ENCODE measurements at places on chromosomes 7 and 10. TPM values are rescaled to one million over a fixed set of nuclear protein-coding genes. Genes with fewer than 3 reads are reported as not detected.

The BMPER gene
- 0.29 TPM for total RNA-seq

The MEOX2 gene
- not detected for total RNA-seq

The OR2A5 gene
- not detected for total RNA-seq

The GRID2IP gene
- not detected for total RNA-seq

The HTR7 gene
- 0.06 TPM for total RNA-seq

The LIPN gene
- total RNA-seq: not detected

The CDHR1 gene
- 1.1 TPM for total RNA-seq

The ANKRD22 gene
- 0.12 TPM for total RNA-seq

The PRPS1L1 gene
- total RNA-seq: not detected

The SPDYE16 gene
- total RNA-seq: not detected

The SFTPA2 gene
- total RNA-seq: not detected

The MYOZ1 gene
- 1.1 TPM for total RNA-seq

The CNPY1 gene
- total RNA-seq: not detected

The SFXN3 gene
- 49.5 TPM for total RNA-seq

The ITIH5 gene
- not detected for total RNA-seq

The RARRES2 gene
- 6.1 TPM for total RNA-seq

The CCL24 gene
- total RNA-seq: not detected

DNA sequence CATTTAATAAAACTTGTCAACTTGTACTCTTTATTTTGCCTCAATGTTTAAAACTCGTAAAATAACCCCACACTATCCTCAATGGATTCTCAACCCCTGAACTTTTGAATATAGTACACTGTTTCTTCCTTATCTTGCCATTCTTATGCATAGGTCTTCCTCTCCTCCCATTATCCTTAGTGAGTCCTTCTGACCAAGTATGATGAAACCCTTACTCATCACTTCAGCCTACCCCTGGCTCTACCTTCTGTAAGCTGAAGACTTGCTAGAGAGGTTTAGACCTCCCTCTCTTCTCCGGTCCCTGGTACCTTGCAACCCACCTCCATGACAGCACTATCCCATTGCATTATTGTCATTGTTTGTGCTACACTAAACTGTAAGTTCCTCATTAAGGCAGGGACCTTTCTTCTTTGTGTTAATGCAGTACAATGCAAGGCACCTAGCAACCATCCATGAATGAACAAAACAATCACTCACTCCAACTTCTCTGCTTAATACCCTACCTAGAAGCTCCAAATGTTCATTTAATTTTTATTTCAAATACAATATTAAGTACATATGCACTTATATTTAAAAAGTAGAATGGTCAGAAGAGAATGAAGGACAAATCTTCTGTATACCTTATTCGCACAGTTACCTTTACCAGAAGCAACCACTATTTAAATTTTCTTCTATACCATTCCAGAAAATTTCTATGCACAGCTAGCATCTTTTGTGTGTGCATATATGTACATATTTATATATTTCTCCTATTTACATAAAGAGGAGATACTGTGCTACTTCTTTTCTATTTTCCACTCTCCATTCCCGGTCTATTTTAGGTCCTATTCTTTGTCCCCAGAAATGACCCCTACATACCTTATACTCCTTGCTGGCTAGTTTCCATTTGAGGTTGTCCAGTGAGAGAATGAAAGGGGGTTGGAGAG is 77.5 kb downstream of the SLC16A9 start:
- no peak for DNase-seq

DNA sequence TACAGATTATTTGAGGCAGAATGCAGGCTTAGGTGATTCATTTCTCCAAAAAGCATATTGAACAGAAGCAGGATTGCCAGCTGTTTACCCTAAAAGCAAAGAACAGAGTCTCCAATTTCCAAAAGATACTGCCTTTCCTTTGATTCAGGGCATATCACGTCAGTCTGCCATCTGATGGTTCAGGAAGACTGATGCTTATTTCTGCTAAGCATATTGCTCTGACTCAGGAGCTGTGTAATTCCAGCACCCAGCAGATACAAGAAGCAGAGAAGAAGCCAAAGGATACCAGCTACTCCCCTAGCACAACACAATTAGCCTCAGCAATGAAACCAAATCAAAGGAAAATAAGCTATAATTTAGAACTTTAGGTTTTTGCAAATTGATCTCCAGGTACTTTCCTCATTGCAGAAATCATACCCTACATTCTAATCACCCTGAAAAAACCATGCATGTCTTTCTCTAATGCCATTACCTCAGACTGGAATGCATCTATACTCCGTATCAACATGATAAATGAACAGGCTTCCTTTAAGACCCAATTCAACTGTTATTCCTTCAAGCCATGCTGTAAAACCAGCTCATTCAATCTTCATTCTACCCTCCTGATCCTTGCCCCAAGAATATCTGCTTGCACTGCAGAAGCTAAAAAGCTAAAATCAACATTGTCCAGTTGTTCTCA is 55.1 kb downstream of the ABI1 start:
- DNase-seq: no peak

- DNase-seq: no peak
Measured at GRCh38 chr10:129520440-129521080, 53.5 kb downstream of the MGMT start.

GRCh38 chr7:142477079-142477651 is 219.3 kb upstream of the PRSS58 start:
- no peak for DNase-seq

GRCh38 chr10:117647306-117647705 is 104.8 kb downstream of the EMX2 start:
- no peak for DNase-seq

GRCh38 chr10:79209831-79210230 is 137.4 kb upstream of the PPIF start:
- DNase-seq: no peak

GRCh38 chr10:131099028-131099726 is 212.3 kb downstream of the TCERG1L start:
- no peak for DNase-seq

- no peak for DNase-seq
Measured at GRCh38 chr10:3111621-3112163, 44.3 kb downstream of the PFKP start.

DNA sequence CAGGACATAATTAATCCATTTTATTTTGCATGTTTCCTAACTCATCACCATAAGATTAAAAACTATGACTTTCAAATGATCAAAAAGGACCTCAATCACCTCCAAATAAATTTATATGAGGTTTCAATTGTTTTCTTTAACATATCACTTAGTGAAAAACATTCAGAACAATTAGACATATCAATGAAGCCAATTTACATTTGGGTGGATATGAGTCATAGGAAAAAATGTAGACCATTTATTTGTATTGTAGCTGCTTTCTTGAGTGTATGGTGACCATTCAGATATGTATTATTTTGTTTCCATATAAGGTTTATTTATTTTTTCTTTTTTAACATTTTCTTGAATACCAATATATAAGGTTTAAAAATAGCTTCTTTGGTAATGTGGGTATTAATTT is 13.3 kb upstream of the EXOC6 start:
- DNase-seq: no peak

GRCh38 chr10:43188702-43189101 is 50.5 kb downstream of the CSGALNACT2 start:
- no peak for DNase-seq

GRCh38 chr7:76515999-76516443 is 5.7 kb downstream of the UPK3B start:
- DNase-seq: no peak

- no peak for DNase-seq
Measured at GRCh38 chr10:108850138-108850854, 1073.0 kb downstream of the XPNPEP1 start.

- DNase-seq: peak; percentile 78
Measured at GRCh38 chr7:44867073-44867995, 18.0 kb downstream of the PURB start.

GRCh38 chr7:940599-941408 is 13.7 kb downstream of the ADAP1 start:
- DNase-seq: no peak

DNA sequence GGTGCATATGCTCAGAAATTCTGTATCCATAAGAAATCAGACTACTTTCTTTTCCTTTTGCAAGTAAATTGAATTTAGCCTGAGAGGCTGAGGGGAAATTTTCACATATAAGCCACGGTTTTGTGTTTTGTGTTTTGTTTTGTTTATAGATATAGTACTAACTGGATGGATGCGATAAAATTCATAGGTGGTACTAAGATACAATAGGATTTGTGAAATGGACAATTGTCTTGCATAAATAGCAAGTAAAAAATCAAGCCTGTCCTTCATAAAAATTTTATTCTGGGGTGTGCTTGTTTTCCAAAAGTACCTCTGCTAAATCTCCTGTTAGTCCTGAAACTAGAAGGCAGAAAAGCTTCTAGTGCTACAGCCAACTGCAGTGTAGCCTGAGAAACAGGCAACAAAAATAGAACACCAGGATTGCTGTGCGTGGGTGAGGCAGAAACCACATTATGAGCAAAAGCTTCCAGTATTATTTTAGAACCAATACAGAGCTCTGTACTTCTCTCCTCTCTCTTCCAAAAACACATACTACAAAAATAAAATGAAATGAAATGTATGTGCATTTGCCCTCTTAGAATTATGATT is 634 bp upstream of the HDAC9 start:
- no peak for DNase-seq

GRCh38 chr7:152673897-152674296 is 2.0 kb downstream of the XRCC2 start:
- no peak for DNase-seq

- peak; percentile 67 for DNase-seq
Measured at GRCh38 chr10:18542832-18543231, 108.6 kb downstream of the NSUN6 start.

DNA sequence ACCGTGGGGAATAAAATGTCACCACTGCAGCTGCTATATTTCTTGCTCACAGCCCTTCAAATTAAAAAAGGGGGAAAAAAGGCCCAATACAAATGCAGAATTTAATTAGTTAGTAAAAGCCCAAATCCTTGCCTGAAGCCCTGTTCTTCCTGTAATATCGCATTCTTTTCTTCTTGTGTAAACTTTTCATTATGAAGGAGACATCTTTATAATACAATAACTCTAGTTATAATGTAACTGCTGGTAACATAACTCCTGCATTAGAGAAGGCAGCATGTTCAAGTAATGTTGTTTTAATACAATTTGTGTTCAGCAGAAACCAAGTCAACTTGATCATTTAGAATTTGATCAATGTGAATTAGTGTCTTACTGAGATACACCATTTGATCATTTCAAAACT is 250.9 kb downstream of the CHCHD3 start:
- no peak for DNase-seq

DNA sequence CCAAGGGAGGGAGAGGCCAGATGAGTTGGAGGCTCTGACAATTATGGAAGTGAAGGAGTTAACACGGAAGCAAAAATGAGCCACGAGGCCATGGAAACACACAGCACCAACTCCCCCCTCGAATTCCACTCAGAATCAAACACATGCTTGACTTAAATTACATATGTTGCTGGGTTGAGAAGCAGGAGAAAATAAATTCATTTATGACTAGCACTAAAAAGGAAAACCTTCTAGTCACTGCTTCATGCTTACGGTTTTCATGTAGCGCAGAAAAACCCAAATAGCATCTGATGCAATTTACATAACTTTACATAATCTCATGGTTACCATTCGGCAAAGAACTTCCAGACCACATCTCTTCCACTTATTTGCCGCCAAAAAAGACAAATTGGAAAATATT is 51.5 kb downstream of the SFMBT2 start:
- DNase-seq: no peak

GRCh38 chr7:123621707-123622106 is 20.1 kb downstream of the ASB15 start:
- no peak for DNase-seq

GRCh38 chr7:95632609-95633008 is 36.3 kb upstream of the PDK4 start:
- DNase-seq: no peak

- DNase-seq: peak; percentile 59
Measured at GRCh38 chr7:37571806-37572205, 111.8 kb upstream of the GPR141 start.

- DNase-seq: no peak
Measured at GRCh38 chr10:78716043-78716660, 352.6 kb upstream of the ZMIZ1 start.

- no peak for DNase-seq
Measured at GRCh38 chr7:29976266-29976665, 13.3 kb downstream of the SCRN1 start.

GRCh38 chr10:1548146-1548545 is 189.2 kb downstream of the ADARB2 start:
- no peak for DNase-seq

- peak; percentile 27 for DNase-seq
Measured at GRCh38 chr7:108181073-108181985, 51.2 kb upstream of the LAMB4 start.

DNA sequence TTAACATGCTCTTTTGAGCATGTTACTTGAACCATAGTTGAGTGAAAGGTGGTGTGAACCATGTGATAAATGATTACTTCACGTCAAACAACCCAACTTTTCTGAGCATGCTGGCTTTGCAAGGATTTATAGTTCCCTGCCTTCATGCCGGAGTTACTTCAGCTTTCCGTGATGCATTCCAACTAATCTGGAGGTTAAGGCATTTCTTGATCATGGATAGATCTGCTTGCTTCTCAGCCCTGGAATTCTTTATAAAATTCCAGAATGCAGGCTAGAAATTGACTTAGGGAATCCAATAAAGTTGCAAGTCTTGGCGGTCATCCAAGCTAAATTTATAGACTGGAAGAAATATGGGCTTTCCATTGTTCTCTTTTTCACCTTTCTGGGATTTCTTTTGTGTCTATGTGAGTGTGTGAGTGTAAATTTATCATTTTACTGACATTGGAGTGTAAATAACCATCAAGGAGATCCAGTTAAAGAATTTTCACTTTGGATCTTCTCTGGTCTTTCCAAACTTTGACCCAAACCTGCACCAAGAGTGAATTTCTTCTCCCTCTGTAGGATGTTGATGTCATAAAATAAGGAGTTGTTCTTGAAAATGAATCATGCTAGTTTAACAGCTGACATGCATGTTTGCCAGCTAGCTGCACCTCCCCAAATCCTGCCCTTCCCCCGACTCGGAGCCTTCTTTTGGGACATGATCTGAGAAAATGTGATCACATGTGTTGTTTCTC is 289.0 kb downstream of the TWIST1 start:
- DNase-seq: no peak
